Esophagus squamous epithelium (tissue), 5 donors: ENCODE measurements at places on chromosomes 1 and 21.

DNA sequence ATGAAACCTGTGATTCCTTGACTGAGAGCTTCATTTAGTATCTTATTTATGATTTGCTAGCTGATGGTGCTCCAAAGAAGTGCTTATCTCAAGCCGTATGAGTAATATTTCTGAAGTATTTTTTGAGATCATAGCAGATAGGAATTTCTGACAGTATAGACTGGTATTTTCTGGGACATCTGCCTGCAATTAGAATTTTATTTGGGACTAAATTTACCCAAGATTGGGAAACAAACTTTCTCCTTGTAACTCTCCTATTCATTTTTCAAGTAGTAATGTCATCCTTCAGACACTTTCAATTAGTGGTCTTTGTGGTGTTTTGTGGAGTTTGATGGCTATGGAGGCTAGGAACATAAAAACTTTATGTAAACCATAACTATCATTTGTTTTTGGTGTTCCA lies 597.2 kb upstream of the ZP4 start:
- no peak for DNase-seq

DNA sequence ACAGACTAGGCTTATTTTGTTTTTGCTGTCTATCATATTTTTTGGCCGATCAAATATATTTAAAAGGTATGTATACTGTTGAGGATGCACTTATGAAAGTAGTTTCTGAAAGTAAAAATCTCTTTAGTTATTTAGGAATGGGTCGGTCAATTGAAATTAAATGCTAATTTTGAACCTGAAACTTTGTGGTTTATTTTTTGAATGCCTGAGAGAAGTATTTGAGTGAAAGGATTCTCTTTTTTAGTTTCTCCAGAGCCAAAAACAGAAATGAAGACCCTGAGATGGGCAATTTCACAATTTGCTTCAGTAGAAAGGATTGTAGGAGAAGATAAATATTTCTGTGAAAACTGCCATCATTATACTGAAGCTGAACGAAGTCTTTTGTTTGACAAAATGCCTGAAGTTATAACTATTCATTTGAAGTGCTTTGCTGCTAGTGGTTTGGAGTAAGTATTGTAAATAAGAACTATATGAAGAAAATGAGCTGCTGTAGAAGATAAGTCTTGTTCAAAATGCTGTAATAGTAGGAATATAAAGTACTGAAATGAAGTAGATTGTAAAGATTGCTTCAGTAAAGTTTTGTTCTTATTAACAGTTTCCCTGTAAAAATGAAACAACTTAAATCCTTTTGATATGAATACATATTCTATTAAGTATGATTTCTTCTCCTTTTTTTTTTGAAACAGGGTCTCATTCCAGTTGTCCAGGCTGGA lies 11.5 kb downstream of the USP1 start:
- no peak for DNase-seq

GRCh38 chr1:226809785-226810571 lies 60.4 kb upstream of the PSEN2 start:
- DNase-seq = no peak

- no peak for DNase-seq
Observed at GRCh38 chr1:36328713-36329112, 5.3 kb upstream of the EVA1B start.

- no peak for DNase-seq
Observed at GRCh38 chr1:187665483-187665882, 836.7 kb downstream of the PLA2G4A start.

DNA sequence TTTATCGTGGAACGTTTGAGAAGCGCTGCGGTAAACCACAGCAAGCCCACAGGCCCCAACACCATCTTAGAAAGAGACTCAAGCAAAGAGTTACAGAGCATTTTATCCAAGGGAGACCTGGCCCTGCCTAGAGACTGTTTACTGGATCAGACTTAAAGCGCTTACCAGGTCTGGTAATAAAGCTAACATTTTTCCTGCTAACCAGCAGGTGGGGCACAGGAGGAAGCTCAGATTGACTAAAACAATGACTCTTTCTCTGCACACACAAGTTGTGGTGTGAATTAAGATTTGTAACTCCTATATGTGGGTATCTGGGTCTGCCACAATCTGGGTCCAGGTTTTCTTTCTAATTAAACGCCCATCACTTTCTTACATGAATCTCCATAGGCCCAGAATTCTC lies 136.5 kb upstream of the ETS2 start:
- DNase-seq = no peak

- DNase-seq = no peak
Observed at GRCh38 chr1:220775240-220775853, 11.4 kb upstream of the MTARC1 start.

DNA sequence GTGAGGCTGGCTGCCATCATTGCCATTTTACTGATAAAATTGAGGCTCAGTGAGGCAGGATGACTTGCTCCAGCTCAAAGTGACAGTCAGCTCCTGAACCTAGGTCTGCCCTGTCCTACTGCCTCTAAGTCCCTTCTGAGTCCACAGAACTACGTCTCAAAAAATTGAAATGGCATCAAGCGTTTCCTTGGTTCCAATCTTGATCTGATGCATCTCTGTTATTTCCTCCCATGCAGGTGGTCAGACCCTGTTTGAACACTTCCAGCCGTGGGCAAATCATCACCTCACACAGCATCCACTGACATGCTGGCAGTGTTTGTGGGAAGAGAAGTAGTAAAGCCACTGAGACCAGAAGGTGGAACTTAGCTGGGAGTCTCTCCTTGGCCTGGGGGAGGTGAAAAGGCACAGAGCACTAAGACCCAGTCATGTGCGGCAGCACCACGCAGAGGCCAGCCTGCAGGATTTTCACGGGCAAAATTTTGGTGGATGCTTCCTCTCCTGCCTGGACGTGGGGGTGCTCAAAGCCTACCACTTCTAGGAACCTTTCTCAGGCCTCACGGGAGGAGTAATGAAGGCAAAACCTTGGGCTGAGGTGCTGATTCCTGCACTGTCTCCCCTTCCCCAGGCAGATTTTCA lies 7.8 kb upstream of the CPLANE2 start:
- DNase-seq = no peak

- DNase-seq = no peak
Observed at GRCh38 chr1:24154215-24154614, 11.3 kb upstream of the IL22RA1 start.

DNA sequence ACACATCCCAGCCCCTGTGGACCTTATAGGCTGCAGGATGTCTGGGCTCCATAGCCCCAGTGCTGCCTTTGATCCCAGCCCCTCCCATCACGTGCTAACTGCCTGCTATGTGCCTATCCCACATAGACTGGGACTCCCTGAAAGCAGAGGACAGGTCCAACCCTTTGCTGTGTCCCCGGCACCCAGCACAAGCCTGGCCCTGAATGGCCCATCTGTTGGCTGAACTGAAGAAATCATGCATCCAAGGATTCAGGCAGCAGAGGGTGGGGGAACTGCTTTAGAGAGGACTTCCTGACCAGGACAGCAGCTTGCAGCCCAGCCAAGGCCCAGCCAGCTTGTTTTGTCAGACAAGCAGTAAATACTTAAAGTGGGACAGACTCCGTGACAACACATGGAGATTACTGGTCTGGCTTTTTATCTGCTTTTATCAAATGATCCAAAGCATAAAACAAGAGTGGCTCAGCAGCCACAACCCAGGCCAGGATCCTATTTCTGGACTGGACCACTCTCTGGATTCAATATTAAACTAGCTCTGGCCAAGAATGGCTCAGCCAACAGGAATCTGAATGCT lies 69.3 kb downstream of the GLIS1 start:
- no peak for DNase-seq

GRCh38 chr1:239250353-239251035 lies 135.9 kb upstream of the CHRM3 start:
- no peak for DNase-seq

- no peak for DNase-seq
Observed at GRCh38 chr1:12435639-12436344, 182.2 kb downstream of the DHRS3 start.

GRCh38 chr21:25903607-25904006 lies 168.8 kb downstream of the GABPA start:
- DNase-seq = no peak

DNA sequence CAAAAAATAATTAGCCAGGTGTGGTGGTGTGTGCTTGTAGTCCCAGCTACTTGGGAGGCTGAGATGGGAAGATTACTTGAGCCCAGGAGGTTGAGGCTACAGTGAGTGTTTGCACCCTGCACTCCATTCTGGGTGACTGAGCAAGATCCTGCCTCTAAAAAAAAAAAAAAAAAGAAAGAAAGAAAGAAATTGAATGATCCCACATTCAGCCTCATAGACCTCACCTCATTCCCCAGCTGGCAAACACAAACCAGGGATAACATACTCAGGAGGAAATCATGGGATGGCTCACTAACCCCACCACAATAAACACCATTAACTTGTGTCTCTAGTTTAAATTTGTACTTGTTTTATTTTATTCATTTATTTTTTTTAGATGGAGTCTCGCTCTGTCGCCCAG lies 8.5 kb downstream of the ENSA start:
- DNase-seq = no peak

DNA sequence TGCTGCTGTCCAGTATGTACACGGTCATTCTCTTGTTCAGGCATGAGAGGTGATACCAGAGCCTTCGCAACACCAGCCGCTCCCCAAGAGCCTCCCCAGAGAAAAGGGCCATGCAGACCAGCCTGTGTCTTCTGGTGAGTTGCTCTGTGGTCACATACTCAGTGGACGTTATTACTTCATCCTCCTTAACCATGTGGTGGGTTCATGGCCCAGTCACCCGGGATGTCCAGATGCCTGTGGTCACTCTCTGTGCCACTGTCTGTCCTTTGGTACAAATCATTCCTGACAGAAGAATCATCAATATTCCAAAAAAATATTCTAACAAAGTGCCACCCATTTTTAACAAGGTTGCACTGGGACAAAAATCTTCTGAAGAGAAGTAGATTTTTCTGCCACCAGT lies 8.8 kb upstream of the ZNF124 start:
- no peak for DNase-seq
